ENCODE measurements at places on chromosomes 1 and 21.

DNA sequence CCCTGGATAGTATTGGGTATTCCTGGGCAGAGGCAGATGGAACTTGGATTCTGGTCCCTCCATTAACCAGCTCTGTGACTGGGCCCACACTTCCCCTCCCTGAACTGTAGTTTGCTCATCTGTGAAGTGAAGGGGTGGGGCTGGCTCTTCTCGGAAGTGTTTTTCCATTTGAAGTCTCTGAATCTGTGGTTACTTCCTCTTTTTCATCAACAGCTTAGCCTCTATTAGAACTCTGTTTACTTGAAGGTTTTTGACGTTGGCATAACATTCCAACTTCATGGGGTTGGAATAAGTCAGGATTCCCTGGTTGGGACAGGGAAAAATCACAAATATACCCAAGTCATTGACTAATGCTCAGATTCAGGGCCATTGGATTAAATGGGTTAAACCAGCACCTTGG lies 3.6 kb downstream of the KIAA0040 start:
- peak; percentile 44 for DNase-seq

DNA sequence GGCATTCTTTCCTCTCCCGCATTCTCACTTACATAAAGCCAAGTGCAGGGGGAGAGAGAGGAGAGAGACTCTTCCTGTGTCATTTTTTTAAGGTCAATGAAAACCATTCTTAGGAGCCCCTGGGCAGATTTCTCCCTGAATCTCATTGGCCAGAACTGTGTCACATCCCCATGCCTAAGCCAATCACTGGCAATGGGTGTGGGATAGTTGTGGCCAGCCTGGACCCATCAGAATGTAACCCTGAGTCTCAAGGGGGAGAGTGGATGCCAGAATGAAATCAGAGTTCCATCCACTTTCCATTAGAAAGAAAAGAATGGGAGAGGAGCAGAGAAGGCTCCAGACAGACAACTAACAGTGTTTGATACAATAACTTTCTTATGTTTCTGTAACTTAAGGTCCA lies 31.2 kb upstream of the COQ8A start:
- no peak for DNase-seq

DNA sequence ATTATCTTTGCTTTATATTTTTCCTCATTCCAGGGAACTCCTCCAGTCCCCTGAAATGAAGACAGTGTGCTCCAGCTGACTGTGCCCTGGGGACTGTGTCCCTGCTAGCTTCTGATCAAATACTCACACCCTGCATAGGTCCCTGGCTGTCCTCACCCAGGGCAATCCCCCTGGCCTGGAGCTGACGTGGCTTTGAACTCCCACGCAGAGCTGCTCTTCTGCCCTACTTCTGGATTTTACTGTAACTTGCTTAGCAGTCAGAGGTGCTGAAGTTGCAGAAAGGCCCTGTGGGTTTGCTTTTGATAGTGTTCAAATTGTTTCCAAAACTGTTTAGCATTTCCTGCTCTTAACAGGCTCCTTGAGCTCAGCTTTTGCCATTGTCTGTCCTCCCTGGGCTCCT lies 186.5 kb downstream of the FASLG start:
- peak; percentile 23 for DNase-seq

- DNase-seq, result no peak
Measured at GRCh38 chr1:220761688-220762427, 13.7 kb downstream of the MTARC2 start.

DNA sequence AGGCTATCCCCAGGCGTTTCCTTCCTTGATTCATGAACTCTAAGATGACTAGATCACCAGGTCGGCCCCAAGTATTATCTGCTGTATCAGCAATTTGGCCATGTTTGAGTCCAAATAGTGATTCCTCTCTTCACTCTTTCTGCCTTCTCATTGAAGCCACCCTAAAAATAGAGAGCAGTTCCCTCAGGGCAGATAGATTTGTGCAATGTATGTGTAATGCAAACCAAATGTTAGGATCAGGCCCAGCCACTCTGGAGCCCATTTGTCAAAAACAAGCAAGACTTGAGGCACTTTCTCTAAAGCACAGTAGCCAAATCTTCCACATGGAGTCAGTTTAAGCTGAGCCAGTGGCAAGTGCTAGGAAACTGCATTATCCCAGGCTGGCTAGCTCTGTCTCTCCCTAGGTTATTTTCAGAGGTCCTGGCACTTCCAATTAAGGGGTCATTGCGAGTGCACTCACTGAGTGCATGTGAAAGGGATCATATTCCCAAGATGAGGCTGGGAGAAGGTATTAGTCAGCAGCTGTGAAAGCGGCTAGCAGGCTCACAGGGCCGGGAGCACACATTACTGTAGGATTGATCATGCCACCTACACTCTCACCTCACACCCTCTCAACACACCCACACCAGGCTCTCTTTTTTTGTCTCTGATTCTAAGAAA lies 97.9 kb upstream of the RAB3GAP2 start:
- DNase-seq, result no peak

- no peak for DNase-seq
Measured at GRCh38 chr1:45123358-45123757, 83.0 kb downstream of the ZSWIM5 start.

DNA sequence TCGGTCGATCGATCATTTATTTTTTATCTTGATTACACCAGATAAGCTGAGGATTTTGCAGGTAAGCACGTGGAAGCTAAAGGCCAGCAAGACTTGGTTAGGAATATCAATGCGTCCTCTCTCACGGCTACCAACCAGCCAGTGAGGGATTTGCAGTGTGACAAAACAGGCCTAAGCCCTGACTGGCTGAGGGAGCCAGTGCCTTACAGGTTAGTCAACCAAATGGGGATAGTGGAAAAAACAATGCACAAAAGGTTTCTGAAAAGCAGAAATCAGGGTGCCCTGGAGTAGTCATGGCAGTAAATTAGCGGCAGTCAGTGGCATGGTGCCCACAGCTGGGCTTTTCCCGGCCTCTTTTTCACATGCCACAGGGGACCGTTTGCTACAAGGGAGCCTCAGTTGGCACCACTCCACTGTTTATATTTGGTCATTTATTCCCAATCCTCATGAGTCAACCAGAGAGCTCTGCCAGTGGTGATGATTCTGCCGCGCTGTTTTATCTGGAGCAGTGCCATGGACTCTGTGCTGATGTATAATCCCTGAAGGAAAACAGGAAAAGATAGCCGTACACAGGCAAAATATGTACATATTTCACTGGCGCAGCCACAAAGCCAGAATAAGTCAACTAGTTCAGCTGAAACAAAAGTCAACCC lies 167.6 kb downstream of the RHOU start:
- no peak for DNase-seq

DNA sequence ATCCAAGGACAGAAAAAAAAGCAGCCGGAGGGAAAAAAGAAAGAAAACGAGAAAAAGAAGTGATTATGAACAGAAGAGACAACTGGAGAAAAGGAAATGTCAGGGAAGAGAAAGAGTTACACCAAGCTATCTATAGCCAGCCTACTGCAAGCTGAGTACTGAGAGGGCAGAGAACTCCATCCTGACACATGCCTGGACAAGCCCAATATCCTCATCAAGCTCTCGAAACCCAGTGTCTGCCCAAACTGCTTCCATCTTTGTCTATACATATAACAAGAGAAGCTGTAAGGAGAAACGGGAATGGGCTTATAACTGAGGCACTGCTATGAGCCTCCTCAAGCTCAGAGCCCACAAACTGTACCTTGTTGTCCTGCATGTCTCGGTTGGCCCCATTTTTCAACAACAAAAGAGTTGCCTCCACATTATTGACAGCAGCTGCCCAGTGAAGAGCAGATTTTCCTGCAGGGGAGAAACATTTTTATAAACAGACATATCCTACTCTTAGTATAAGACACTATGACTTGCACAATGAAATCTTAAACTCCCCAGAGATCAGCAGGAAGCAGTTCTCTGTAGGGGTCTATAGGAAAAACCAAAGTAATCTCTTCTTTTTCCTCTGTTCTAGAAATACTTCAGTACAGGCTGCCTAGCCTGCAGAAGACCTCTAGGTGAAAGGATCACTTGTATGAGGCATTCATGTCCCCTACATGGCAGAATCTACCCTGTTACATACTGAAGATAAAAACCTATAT lies 21.2 kb upstream of the ADAM30 start:
- DNase-seq, result no peak

DNA sequence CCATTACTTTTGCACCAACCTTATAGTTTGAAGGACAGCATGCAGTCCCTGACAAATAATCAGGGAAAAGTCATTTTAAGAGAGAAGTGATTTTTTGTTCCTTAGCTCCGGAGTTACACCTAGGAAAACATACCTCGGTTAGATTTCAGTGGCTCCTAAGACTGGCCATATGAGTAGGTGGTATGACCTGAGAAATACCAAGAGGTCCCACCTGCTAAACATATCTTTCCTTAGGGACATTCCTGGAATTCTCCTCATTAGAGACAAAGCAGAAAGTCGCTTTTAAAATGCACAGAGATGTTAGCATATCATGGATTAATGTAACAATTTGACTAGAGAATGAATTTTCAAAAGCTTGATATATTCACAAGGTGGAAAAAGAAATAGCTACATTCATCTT lies 84.2 kb upstream of the RNPC3 start:
- no peak for DNase-seq

GRCh38 chr1:91523482-91523881 lies 22.8 kb downstream of the CDC7 start:
- DNase-seq, result no peak

GRCh38 chr1:246012341-246012740 lies 494.7 kb downstream of the SMYD3 start:
- no peak for DNase-seq

DNA sequence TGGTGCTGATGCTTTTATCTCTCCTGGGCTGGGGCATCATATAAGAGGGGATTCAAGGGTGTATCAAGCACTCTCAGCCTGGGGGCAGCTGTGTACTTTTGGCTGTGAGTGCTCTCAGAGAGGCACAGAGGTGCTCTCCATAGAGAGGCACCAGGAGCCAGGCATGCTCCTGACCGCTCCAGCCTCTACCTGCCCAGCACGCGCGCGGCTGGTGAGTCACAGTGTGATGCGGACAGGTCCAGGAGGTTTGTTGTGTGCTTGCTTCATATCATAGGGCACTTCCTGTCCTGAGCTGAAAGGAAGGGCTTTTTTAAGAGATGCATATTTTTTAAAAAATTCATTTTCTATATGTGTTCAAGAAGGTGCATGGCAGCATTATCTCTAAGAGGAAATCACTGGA lies 93.6 kb upstream of the BCAR3 start:
- DNase-seq, result no peak

GRCh38 chr1:212683357-212683722 lies 16.3 kb downstream of the BATF3 start:
- DNase-seq, result no peak

GRCh38 chr21:15009837-15010363 lies 54.9 kb downstream of the NRIP1 start:
- DNase-seq, result no peak

GRCh38 chr1:3730543-3731247 lies 21.6 kb upstream of the CCDC27 start:
- no peak for DNase-seq

DNA sequence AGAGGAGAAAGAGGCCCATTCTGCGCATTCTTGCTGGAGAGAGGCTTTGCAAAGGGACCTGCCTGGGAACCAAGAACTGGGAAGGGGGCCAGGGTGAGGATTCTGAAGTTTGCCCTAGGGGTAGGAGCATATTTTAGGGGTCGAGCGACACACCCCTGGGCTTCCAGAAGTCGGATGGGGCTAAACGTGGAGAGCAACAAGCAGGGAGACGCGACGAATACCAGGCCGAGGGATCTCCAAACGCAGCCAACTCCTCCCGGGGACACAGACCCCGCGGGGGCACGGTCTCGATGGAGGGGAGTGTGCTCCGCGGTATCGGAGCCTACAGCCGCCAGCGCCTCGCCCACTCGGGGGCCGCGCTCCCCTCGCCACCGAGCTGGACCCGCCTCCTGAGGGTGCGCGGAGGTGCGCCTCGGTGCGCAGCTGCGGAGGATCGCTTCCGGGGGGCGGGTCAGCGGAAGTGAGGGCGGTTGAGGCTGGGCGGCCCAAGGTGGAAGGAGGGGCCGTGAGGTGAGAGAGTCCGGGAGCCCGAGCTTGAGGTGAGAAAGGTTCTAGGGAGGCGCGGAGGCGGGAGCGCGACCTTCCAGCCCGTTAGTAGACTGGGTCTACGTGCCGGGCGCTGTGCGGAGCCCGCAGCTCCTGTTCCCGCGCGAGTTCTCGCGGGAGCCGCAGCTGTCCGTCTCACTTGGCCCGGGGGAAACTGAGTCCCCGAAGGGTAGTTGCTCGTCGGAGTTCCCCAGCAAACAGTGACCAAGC lies at the start of gene MTFR1L:
Gene MTFR1L, plus strand, starts transcription at position 464 of the 756 bp plus-strand sequence. CDS start 3,151 bp downstream, outside the sequence.
- peak; percentile 86 for DNase-seq

DNA sequence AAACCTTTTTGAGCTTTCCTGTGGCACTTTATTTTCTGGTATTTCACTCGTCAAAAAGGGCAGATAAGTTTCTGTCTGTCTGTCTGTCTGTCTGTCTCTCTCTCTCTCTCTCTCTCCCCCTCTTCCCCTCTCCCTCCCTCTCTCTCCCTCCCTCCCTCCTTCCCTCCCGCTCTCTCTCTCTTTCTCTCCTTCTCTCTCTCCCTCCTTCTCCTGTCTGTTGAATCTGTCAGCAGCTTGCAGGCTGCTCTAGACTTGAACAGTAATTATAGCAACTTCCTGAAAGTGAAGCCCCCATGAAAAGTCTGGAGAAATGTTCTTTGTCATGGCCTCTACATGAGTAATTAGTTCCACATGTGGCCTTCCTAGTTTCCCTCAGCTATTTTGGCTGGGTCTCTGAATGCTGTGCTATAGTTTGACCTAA lies 275.2 kb upstream of the C1orf105 start:
- no peak for DNase-seq

DNA sequence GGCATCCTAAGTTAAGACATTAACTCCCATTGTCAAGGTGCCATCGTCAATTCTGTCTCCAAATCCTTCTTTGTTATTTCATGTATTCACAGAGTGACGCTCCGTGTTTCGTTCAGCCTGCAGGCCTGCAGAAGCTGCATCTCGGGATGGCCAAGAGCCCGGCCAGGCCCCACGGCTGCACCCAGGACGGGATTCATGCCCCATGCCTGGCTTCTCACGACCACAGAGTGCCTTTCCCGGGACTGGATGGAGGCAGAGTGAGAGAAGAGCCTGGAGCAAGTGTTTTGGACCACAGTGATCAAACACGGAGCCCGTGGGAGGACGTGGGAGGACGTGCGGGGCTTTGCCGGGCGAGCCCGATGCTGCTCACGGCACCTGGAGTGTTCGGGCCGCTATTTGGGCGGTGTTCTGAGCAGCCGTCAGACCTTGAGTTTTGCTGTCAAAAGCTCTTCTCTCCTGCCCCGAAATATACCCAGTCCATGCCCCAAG lies 56.8 kb downstream of the COL6A1 start:
- DNase-seq, result no peak

DNA sequence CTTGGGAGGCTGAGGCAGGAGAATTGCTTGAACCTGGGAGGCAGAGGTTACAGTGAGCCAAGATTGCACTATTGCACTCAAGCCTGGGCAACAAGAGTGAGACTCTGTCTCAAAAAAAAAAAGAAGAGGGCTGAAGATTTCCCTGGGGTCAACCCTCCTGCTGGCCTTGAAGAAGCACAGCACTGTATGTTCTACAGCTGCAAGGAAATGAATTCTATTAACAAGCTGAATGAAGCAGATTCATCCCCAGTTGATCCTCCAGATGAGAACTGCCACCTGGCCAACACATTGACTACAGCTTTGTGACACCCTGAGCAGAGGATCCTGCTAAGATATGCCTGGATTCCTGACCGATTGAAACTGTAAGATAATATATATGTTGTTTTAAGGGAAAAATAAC lies 129.5 kb downstream of the ADSS2 start:
- DNase-seq, result no peak
